Activated T-helper 2 cell treated with anti-CD3 and anti-CD28 coated beads, Interferon-gamma antibody, Interleukin-2, Interleukin-4, amounts not matched to agents 10 μg/mL and 5 μg/mL and 100 μg/mL, durations not matched to agents 14 hours and 24 hours and 36 hours (primary cell): ENCODE measurements at places on chromosomes 2 and 18.

DNA sequence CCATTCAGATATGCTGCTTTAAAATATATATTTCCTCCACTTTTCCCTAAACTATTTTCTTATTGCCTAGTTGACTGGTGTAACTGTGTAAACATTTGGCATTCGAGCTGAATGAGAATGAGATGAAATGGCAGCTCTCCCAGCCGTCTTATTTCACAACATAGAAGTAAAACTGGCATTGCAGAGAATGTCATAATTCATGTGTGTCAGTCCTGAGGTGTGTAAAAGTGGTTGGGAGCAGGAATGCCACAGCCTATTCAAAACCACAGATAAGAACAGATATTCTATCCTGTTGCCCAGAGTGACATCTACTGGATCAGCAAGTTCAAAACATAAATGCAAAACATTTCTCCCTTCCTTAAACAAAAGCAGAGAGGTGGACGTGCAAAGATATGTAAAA is 565.5 kb upstream of the CHAC2 start:
- DNase-seq: no peak

GRCh38 chr2:168613551-168613950 is 157.5 kb downstream of the CERS6 start:
- no peak for DNase-seq

DNA sequence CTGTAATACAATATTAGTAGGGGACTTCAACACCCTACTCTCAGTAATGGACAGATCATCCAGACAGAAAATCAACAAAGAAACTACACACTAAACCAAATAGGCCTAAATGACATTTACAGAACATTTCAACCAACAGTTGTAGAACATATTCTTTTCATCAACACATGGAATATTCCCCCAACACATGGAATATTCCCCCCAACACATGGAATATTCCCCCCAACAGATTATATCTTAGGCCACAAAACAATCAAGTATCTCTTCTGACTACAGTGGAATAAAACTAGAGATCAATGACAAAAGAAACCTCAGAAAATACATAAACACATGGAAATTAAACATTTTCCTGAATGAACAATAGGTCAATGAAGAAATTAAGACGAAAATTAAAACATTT is 187.2 kb upstream of the RBBP8 start:
- DNase-seq: no peak

GRCh38 chr18:30970196-30970816 is 72.2 kb downstream of the DSC3 start:
- DNase-seq: no peak

DNA sequence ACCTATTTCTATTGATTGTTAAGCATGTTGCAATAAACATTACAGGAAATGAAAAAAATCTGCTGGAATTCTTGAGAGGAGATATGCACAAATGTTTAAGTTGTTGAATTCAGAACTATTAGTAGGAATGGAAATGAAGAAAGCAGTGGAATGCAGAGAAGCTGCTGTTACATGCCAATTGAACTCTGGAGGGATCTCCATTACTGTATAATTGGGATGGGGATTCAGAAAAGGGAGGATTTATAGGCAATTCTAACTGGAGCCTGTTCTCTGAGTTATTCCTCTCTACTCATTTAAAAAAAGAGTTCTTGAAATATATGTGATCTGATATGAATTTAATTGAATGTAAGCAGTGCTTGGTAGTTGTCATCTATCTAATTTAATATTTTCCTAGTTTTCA is 2.6 kb upstream of the ASXL3 start:
- no peak for DNase-seq

- no peak for DNase-seq
Measured at GRCh38 chr18:67525328-67526099, 9.0 kb upstream of the DSEL start.

- no peak for DNase-seq
Measured at GRCh38 chr2:223805008-223805407, 32.4 kb downstream of the AP1S3 start.

GRCh38 chr18:79527656-79528315 is 132.1 kb downstream of the NFATC1 start:
- no peak for DNase-seq

- DNase-seq: no peak
Measured at GRCh38 chr2:195480121-195480520, 176.9 kb upstream of the SLC39A10 start.

- no peak for DNase-seq
Measured at GRCh38 chr18:23861805-23862470, 152.6 kb upstream of the TTC39C start.

GRCh38 chr18:66005831-66006588 is 255.2 kb downstream of the CDH7 start:
- no peak for DNase-seq

DNA sequence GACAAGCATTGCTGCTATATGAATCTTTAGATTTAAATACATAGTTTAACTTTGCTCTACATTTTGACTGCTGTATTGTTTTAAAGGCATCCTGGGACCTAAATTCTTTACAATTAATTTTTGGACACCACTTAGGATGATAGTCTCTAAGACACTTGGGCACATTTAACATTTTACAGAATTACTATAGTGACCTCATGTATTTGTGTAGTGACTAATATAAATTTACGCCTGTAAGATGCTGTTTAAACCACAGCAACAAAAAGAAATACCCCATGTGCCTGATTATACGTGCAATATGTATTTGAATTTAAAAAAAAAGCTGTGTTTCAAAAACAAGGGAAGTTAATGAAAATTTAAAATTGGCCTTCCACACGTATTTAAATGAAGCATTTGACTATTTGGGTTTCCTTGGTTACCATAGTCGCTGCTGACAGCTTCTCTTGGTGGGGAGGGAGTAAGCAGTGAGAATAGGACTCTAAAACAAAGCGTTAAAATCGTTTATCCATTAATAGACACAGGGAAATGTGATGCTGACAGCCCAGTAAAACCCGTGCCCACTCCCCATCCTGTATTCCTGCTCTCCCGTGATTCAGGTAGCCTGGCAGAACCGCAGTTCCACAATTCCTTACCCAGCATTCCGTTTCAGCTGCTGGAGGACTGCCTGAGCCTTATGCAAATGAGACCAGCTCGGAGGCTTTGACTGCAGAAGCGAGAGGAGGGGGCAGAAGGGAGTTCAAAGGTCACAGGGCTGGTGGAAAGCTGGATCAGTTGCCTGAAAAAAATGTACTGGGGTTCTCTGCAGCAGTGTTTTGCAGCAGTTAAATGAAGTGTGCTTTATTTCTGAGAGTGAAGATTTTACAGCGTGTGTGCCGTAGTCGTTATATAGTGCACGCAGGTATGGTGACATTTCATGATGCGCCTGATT is 104.3 kb downstream of the CSRNP3 start:
- DNase-seq: no peak

DNA sequence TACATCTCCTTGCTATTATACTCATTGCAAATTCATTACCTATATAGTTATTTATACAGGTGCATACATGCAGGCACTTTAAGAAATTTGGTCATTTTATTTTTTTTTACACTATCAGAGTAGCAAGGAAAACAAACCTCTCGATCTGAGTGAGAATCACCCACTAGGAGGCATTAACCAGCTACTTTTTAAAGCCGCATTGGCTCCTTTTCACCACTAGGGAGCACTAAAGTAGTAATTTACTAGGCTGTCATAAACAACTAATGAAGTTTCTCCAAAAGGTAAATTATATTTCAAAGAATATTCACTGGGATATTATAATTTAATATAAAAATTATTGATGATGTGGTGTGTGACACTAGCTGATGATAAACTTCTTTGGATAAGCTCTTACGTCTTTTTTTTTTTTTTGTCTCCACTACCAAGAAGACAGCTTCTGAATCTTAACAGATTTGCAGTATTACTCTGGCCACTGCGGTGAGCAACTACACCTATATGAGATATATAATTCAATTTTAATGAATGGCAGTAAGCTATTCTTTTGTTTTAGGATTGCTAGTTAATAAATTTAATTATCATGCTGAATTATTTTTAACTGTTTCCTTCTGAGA is 101.9 kb downstream of the NOL4 start:
- DNase-seq: no peak

GRCh38 chr2:239337877-239338484 is 62.8 kb downstream of the HDAC4 start:
- no peak for DNase-seq

- no peak for DNase-seq
Measured at GRCh38 chr2:20242727-20243377, 17.9 kb upstream of the SDC1 start.

DNA sequence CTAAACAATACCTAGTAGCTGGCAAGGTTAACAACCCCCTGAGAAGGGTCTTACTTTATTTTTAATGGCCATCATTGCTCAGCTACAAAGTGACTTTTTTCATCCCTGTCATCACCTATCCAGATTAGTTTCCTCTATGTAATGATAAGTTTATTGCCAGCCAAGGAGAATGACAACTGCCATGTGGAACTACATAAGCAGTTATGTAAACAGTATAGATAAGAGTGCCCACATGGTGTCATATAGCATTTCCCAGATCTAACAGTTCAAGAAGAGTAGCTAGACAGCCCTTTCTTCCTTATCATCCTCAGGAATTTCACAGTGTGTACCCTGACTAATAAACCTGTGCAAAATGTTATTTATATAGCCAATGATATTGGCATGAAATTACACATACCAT is 240.2 kb upstream of the PIK3C3 start:
- no peak for DNase-seq

- no peak for DNase-seq
Measured at GRCh38 chr2:148102641-148103040, 81.8 kb downstream of the MBD5 start.

DNA sequence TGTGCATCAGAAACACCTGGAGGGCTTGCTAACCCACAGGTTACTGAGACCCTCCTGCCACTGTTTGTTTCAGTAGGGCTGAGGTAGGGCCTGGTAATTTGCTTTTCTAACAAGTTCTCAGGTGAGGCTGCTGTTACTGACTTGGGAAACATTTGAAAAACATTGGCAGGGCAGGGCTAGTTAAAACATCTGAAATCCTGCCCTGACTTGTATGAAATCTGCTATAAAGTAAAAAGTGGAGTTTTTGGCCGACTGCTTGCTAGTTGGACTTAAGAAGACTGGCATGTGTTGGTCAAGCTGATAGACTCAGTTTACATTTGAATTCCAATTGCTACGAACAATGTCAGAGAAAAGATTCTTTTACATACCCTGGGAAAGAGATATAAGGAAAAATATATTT is 111.6 kb upstream of the DLX2 start:
- DNase-seq: no peak

DNA sequence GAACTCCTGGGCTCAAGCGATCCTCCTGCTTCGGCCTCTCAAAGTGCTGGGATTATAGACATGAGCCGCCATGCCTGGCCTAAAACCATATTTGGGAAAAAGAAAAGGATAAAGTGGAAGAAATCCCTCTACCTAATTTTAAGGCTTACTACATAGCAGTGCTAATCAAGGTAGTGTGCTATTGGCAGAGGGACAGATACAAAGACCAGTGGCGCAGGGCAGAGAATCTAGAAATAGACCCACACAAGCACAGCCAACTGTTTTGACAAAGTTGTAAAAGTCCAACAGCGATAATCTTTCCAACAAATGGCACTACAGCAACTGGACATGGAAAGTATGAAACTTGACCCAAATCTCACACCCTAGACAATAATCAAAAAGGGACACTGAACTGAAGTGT is 138.4 kb downstream of the TFCP2L1 start:
- no peak for DNase-seq

- no peak for DNase-seq
Measured at GRCh38 chr18:10051877-10052631, 138.2 kb downstream of the VAPA start.

GRCh38 chr2:159262904-159263303 is 23.6 kb downstream of the WDSUB1 start:
- DNase-seq: no peak

GRCh38 chr2:163779970-163780597 is 44.3 kb upstream of the FIGN start:
- DNase-seq: no peak

DNA sequence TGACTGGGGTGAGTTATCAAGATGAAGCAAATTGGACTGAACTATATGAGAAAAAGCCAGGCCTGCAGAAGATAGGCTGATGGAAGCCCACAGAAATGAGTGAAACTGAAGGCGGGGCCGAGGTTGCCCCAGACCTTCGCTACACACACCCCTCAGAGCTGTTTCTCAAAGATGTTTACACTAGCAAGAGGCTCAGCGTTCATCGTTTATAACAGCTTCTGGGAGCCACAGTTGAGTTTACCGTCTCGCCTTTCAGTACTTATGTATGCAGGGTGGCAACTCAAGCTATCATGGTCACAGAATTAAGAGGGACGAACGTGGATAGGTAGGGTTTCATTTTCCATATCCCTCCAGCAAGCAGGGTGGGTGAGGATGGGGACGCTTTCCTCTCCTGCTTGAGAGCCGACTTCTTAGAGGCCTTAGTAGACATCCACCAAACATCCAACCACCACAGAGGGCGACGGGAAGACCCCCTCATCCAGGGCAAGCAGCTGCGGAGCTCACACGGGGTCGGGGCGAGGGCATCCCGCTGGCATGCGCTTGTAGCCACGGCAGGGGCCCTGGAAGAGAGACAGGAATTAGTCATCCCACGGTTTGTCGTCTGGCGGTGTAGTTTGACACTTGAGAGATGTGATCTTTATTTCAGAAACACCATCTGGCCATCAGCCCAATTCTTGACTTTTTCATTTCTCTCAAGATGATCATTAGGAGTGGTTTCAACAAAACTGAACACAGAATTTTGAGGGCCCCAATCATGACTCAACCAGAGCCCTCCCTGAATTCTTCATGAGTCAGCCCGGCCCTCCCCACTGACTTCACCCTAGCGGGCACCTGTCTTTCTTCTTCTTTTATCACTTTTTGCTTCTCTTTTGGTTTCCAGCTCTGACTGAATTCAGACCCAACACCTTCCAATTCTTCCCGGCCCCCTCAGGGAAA is 109.1 kb upstream of the CTDP1 start:
- DNase-seq: no peak

DNA sequence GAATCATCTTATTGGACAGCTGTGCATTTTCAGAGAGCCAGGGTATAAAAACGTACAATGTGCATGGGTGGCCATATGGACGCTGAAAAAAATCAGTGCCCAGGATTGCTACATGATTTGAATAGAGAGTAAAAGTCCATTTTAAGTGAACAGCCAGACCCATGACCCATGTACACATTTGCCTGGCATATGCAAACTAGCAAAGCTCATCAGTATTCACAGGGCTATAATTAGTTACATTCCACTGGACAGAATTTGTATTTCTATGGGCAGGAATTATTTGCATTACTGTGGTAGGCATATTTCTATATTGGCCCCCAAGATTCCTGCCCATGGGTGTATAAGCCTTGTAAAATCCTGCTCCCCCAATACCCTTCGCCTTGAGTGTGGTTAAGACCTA is 78.8 kb downstream of the PTH2R start:
- no peak for DNase-seq

GRCh38 chr2:109482361-109482861 is 131.4 kb downstream of the SEPTIN10 start:
- no peak for DNase-seq
